Stimulated activated CD4-positive, alpha-beta T cell treated with anti-CD3 and anti-CD28 coated beads, Interleukin-2, amount 100 ng/mL, for 24 hours (primary cell): ENCODE measurements at places on chromosomes 6 and 20.

DNA sequence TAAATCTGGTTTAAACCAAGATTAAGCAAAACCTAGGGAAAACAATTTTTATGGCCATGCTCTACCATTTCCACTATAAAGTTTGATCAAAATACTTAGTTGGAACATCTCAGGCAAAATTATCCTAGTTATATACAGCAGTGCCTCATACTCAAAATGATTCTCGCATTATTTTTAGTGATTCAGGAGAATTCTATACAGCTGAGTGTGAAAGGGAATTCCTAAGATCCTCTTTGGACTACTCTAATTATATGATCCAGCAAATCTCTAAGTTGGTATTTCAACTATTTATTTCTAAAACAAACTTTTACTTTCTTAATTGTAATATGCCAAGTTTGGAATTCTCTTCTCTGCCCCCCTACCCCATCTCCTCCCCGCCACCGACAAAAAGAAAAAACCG, 8.6 kb downstream of the DTNBP1 start:
- no peak for DNase-seq

DNA sequence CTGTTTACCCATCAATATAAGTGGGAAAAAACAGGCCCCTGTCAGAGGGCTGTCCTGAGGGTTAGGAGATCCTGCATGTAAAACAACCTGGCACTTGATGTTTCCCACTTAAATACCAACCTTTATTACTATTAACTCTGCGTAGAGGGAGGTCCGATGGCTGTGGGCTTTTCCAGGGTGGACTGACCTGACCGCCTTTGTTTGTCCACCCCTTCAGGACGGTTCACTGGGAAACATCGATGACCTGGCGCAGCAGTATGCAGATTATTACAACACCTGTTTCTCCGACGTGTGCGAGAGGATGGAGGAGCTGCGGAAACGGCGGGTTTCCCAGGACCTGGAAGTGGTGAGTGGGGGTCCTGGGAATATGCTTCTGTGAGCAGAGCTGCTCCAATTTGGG, 47.3 kb downstream of the SASH1 start:
- DNase-seq: no peak

DNA sequence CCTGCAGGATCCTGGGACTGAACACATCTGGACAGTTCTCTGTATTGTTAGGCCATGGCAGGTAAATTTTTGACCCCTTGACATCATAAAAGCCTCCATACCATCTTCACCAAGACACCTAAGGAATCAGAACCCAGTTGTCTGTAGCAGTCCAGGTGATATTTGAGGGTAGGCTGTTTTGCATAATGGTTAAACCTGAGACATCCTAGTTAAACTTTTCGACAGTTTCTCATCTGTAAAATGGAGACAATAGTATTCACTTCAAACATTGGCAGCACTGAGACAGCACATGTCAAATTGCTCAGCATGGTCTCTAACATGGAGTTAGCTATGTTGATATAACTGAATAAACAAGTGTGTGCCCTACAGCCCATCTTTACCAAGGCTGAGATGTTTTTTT, 24.8 kb downstream of the C6orf62 start:
- no peak for DNase-seq

GRCh38 chr6:48986845-48987244, 476.2 kb downstream of the MMUT start:
- DNase-seq: no peak

DNA sequence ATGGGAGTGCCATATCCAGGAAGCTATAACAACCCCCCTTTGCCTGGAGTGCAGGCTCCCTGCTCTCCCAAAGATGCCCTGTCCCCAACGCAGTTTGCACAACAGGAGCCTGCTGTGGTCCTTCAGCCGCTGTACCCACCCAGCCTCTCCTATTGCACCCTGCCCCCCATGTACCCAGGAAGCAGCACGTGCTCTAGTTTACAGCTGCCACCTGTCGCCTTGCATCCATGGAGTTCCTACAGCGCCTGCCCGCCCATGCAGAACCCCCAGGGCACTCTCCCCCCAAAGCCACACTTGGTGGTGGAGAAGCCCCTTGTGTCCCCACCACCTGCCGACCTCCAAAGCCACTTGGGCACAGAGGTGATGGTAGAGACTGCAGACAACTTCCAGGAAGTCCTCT, 56.7 kb upstream of the TMEM181 start:
- DNase-seq: no peak

- DNase-seq: no peak
Measured at GRCh38 chr20:14951105-14951504, 613.7 kb upstream of the FLRT3 start.

DNA sequence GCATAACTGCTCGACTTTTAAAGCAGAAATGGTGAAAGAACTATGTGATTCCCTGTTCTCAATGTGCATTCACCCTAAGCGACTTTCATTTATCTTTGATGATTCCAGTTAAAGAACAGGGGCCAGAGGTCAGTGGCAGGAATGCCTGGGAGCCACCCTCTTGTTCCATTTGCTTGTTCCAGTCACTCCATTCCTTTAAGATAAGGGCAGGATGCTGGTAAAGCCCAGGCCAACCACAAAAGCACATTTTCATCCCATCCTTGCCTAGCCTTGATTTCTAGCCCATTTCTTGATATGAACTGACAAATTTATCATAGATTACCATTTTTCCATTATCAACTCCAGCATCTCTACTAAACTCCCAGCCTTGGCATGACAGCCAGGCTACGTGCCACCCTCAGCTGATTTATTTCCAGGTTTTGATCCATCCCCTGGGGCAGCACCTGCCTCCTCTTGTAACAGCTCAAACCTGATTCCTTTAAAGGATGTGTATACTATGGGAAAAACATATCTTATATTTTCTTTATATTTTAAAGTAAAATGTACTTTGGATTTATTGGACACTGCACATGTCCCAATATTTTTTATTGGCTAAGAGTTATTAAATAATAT, 19.2 kb downstream of the HMGN3 start:
- no peak for DNase-seq

- no peak for DNase-seq
Measured at GRCh38 chr20:63854069-63854765, 7.1 kb upstream of the ABHD16B start.

DNA sequence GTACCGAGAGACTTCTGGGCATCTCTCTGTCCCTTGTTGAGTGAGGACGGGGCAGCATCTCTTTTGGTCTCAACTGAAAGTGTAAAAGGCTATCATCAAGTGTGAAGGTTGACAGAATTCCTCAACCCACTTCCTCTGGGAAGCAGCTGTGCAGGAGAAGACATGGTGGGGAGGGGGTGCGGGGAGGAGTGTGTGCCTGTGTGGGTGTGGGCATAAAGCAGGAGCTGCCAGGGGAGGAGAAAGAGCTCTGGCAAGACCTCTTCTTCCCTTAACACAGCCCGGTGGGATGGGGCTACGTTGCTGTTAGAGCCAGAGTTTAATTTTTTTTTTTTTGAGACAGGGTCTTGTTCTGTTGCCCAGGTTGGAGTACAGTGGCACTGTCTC, 31.8 kb downstream of the CPXM1 start:
- no peak for DNase-seq

GRCh38 chr6:129709196-129709768, 695 bp downstream of the ARHGAP18 start:
- DNase-seq: no peak

GRCh38 chr6:166959911-166960608, 3.7 kb upstream of the RNASET2 start:
- DNase-seq: no peak

- DNase-seq: no peak
Measured at GRCh38 chr20:41091927-41092326, 45.4 kb upstream of the PLCG1 start.

- DNase-seq: no peak
Measured at GRCh38 chr6:42555477-42556457, 8.1 kb upstream of the UBR2 start.

DNA sequence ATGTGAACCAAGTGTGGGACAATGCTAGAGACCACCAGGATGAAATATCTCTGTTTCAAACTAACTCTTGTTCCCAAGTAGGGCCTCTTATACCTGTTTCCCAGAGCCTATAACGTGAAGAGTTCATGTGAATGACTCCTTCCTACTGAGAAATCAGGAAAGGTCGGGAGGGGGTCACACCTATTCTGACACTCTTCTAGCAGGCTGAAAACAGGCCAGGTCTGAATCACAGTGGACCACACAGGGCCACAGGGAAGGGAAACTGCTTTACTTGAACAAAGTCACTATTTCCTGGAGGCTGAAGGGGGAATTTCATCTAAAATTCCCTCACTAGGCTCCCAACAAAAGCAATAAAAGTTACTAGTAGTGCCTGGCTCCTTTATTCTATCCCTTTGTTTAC, 88.4 kb upstream of the BMP2 start:
- no peak for DNase-seq

DNA sequence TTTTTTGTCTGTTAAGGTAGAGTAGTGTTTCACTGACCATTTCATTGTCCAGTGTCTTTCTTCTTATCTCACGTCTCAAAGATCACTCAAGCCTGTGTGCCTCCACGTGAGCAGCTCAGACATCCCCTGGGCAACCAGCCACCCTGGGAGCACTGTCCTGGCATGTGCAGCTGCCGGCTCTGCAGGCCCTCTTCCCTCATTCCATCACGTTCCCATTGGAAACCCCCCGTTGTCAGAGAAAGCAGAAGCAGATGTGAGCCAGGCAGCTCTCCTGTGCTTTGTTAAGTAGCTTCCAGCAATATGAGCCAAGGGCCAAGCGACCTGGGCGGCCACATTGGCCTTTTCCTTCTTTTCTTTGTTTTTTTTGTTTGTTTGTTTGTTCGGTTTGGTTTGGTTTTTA, 233.2 kb upstream of the SYNDIG1 start:
- DNase-seq: no peak

DNA sequence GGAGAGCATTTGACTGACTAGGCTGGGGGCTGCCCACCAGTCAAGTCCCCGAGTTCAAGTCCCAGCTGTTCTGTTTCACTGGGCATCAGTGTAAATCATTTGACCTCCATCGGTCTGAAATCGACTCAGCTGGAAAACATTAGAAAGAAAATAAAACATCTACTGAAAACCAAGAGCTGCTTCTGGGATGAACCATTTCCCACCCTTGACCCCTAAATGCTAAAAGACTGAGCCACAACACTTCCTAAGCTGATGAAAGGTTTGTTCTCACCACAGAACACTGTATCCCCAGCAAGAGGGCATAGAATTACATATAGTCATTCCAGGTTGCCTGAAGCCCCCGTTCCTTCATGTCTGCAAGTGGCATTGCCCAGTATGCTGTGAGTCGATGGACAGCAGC, 237.0 kb upstream of the TAB2 start:
- no peak for DNase-seq

DNA sequence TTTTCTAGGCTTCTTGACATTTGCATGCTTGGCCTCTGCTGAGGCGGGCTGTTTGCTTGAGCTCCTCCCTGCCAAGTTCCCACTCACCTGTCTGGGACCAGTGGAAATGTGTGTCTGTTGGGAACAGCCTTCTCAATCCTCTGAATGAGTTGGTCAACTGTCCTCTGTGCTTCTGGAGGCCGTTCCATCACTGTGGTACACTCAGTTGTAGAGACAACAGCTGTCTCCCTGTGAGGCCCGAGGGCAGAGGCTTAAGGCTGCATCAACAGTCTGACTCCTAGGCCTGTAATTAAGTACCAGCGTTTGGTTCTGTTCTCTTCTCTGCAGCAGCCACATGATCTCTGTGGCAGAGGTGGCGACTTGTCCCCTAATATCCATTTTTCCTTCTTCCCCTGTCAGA, 110.9 kb downstream of the CDC5L start:
- no peak for DNase-seq

DNA sequence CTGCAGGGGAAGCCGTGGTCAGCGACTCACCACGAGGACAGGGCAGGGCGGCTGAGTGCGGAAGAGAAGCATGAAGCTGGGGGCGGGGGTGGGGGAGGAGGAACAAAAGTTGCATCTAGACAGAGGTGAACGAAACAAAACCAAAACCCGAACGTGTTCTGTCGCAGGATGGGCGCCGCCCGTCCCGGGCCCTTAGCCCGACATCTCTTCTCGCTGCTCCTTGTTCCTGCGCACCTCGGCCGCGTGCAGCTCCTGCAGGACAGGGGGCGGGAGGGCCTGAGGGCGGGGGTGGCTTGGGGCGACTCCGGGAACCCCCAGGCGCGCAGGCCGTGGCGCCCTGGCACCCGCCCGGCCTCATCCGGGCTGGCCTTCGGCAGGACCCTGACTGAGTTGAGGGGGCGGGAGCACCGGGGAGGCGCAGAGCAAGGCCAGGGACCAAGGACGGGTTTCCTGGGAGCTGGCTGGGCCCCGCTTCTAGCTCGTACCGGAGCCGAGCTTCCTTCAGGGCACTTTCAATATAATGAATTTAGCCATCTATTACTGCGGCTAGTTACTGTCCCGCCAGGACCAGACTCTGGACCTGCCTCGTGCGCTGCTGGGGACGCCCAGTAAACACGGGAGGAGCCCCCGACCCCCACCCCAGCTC, 12.0 kb downstream of the STMN3 start:
- DNase-seq: peak; percentile 58

- DNase-seq: peak; percentile 67
Measured at GRCh38 chr6:28673787-28674671, 148.3 kb downstream of the GPX5 start.

DNA sequence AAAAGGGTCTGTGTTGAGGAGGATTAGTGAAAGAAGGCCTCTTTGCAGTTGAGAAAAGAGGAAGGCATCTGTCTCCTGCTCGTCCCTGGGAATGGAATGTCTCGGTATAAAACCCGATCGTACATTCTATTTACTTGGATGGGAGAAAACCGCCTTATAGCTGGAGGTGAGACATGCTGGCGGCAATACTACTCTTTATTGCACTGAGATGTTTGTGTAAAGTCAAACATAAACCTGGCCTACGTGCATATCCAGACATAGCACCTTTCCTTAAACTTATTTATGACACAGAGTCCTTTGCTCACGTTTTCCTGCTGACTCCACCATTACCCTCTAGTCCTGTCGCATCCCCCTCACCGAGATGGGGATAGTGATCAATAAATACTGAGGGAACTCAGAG, 4.5 kb downstream of the TDP2 start:
- no peak for DNase-seq

- no peak for DNase-seq
Measured at GRCh38 chr20:40606237-40606636, 82.8 kb downstream of the MAFB start.

- peak; percentile 12 for DNase-seq
Measured at GRCh38 chr6:149211046-149211571, 106.4 kb upstream of the TAB2 start.

- no peak for DNase-seq
Measured at GRCh38 chr20:22928679-22929078, 106.4 kb upstream of the SSTR4 start.

- DNase-seq: no peak
Measured at GRCh38 chr20:63036291-63036690, 29.5 kb upstream of the BHLHE23 start.

DNA sequence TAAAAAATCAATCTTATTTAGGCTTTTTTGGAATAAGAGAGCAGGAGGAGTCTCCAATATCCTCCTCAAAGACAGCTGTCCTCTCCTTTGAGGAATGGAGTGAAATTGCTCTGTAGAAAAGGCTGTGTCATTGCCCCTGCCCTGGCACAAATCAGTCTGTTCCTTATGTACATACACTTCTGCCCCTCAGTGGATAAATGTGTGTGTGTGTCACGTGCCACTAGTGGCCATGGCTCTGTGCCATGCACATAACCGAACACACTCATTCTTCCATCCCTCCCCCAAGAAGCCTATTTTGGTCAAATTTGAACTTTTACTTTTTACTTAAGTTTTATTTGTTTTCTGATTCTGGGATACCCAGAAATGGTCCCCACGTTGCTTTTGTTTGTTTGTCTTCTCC, 49.2 kb downstream of the ANKS1A start:
- DNase-seq: no peak

- DNase-seq: no peak
Measured at GRCh38 chr6:149202952-149203351, 114.6 kb upstream of the TAB2 start.

- DNase-seq: no peak
Measured at GRCh38 chr6:97026298-97026697, 101.8 kb downstream of the KLHL32 start.

- no peak for DNase-seq
Measured at GRCh38 chr6:167647306-167647705, 179.4 kb upstream of the AFDN start.
